ENCODE measurements at places on chromosomes 5 and 9.

- DNase-seq, result no peak
These were observed 3.9 kb downstream of the MLLT3 start for GRCh38 chr9:20618361-20618802.

DNA sequence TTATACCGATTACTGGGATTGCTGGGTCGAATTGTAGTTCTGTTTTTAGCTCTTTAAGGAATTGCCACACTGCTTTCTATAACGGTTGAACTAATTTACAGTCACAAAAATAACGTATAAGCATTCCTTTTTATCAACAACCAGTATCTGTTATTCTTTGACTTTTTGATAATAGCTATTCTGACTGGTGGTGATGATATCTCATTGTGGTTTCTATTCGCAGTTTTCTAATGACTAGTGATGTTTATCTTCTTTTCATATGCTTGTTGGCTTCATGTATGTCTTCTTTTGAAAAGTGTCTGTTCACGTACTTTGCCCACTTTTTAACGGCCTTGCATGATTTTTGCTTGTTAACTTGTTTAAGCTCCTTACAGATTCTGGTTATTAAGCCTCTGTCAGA, 74.4 kb downstream of the FAM174A start:
- no peak for DNase-seq

DNA sequence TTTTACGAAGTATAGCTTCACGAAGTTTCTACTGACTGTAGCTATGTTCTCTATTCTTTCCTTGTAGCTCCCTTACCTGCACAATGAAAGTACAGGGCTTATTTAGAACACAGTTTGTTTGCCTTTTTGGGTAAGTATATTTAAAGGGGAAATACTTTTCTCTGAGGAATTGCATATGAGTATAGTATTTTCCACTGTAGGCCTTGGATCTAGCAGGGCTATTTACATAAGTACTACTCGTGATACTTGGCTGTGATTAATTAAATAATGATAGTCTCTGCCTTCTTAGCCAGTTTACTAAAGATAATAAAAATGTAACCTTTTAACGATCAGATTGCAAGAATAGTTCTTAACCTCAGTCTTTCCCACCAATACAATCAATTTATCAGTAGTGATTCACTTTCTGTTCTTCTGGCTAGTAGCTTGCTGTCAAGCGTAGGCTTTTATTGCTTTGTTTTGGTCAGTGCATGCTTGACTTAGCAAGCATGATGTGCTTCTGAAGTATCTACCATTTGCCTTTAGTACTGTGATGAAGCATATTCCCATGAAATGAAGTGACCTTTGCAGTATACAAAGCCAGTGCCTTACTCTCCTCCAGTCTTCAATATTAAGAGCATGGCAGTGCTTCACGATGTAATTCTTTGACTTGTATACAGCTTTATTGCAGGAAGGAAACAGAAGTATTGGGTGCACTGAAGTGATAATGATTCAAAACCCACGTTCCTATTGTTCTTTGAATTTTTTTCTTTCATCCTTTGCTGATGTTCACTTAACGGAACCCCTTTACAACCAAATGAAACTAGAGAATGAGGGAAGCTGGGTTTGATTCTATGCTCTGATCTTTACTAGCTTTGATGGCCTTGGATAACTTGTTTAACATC, 64.2 kb downstream of the SLC44A1 start:
- no peak for DNase-seq

GRCh38 chr5:153209016-153209415, 281.5 kb upstream of the GRIA1 start:
- no peak for DNase-seq

- no peak for DNase-seq
These were observed 5.0 kb downstream of the IL7R start for GRCh38 chr5:35861718-35862117.

GRCh38 chr9:91867740-91868139, 82.3 kb downstream of the ROR2 start:
- DNase-seq, result no peak

Measured in T-helper 22 cell (primary cell).